Right ventricle myocardium inferior (tissue), 1 donor: ENCODE measurements at places on chromosomes 7 and 10. TPM values are rescaled to one million over a fixed set of nuclear protein-coding genes. Genes with fewer than 3 reads are reported as not detected.
A peak's percentile ranks its signal among the peaks of the same experiment; 100 is the strongest.

DNA sequence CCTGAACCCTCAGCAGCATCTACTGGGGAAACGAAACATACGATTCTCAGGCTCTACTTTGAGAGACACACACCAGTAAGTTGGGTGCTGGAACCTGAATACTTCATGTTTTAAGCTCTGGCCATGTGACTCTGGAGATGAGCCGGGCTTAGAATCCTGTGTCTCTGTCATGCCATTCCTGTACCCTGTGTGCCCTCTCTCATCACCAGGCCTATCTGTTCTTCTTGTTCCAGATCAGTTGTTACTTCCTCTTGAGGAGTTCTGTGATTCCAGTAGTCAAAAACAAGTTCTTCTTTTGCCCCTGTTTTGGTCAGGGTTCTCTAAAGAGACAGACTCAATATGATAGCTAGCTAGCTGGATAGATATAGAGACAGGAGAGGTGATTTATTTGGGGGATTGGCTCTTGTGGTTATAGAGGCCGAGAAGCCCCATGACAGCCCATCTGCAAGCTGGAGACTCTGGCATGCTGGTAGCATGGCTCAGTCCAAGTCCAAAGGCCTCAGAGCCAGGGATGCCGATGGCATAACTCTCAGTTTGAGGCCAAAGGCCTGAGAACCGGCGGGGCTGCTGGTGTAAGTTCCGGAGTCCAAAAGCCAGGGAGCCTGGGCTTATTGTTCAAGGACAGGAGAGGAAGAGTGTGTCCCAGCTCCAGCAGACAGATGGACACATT is 54.3 kb downstream of the CHN2 start:
- DNase-seq, result no peak

DNA sequence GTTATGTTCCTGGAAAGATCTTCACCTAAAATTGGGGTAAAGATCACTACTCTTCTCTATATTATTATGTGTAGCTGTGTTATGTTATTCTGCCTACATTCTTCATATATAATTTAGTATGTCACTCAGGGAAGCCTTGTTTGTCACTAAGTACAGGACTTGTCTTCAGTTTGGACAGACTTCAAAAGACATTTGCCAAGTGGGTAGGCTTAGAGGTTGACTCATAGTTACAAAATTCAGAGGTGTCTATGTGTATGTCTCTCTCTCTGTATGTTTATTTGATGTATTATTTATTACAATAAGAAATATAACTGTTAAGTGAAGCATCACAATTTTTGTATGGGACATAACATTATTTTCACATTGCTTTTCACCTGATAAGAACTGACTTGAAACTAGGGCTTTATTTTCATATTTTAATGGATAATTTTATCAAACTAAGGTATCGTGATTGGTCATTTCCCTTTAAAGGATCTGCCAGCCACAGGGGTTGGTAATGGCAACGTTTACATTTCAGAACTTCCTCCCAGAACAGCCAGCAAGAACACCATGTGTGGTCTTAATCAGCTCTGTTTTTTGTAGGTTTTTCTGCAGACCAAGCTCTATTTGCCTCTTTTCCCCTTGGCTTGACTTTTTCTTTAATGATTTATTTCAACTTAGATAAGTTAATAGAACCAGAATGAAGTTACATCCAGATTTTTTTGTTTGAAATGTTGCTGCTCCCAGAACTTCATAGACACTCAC is 262.1 kb upstream of the CACNA2D1 start:
- no peak for DNase-seq

- no peak for DNase-seq
Observed at GRCh38 chr10:29259498-29259897, 29.4 kb upstream of the LYZL1 start.

GRCh38 chr10:86646933-86647332 is 7.4 kb upstream of the OPN4 start:
- DNase-seq, result no peak

GRCh38 chr10:34637418-34637911 is 177.6 kb downstream of the PARD3 start:
- peak; percentile 71 for DNase-seq

- DNase-seq, result no peak
Observed at GRCh38 chr10:77482072-77482471, 155.5 kb downstream of the KCNMA1 start.

- DNase-seq, result no peak
Observed at GRCh38 chr10:91590904-91591796, 41.7 kb downstream of the PPP1R3C start.

Gene NANOS1
- total RNA-seq, result 16.0 TPM

- DNase-seq, result no peak
Observed at GRCh38 chr10:63666836-63667383, 145.7 kb downstream of the REEP3 start.

DNA sequence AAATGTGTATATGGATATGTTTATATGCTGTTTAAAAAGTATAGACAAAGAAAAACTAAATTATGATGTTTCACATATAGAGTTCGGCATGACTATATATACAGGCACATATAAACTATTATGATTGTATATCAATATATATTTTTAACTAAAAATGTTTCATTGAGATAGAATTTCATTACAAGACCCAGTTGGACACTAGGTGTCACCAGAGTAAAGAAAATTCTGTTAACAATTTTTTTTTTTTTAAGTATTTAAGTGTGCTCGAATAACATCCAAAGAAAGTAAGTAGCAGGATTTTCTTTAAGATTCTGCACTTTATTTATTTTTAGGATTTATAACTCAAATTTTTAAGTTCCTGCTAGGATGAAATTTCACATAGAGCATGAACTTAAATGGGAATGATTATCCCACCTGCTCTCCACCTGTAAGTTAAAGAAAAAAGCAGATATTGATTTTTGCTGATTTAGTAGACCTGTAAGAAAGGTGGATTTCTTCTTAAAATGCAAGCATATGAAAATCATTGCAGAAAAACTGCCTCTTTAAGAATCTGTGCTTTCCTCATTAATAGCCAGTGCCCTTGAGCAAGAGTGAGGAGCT is 961.5 kb downstream of the PCDH15 start:
- no peak for DNase-seq

DNA sequence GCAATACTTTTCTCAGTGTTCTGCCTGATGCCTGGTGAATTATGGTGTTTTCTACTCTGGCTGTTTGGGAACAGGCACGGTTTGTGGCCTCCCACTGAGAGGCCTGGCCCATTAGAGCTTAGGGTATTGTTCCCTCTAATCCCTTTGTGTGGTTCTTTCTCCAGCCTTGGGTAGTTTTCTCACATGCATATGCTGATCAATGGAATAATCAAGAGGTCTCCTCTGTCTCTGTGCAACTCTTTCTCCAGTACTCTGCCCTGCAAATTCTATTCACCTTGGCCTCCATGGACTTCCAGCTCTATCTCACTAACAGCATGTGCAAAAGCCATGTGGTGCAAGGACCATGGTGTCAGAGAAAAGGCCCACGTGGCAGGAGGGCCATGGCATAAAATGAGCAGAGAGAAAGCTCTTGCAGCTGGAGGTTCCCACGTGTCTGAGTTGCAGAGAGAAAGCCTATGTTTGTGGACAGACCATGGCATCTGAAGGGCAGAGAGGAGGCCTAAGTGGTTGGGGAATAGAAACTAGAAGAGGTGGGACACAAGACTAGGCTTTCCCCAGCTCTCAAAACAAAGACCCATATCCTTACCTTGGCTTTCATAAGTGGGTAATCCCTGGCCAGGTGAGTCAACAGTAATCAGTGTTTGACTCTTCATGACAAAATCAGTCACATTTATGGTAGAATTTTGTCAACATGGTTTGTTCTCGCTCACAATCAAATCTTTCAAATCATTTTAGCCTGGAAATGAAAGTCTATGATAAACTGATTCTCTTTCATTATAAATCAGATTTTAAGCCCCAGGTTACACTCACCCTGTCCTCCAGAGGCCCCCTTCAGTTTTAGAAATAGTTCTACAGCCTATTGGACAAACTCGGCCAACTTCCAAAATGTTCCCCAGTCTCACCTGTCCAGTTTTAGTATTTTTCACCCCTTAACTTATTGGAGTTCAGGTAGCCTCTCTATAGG is 17.3 kb downstream of the OPALIN start:
- DNase-seq, result no peak

Gene NOLC1
- total RNA-seq, result 25.8 TPM

Gene GPR26
- total RNA-seq, result not detected

DNA sequence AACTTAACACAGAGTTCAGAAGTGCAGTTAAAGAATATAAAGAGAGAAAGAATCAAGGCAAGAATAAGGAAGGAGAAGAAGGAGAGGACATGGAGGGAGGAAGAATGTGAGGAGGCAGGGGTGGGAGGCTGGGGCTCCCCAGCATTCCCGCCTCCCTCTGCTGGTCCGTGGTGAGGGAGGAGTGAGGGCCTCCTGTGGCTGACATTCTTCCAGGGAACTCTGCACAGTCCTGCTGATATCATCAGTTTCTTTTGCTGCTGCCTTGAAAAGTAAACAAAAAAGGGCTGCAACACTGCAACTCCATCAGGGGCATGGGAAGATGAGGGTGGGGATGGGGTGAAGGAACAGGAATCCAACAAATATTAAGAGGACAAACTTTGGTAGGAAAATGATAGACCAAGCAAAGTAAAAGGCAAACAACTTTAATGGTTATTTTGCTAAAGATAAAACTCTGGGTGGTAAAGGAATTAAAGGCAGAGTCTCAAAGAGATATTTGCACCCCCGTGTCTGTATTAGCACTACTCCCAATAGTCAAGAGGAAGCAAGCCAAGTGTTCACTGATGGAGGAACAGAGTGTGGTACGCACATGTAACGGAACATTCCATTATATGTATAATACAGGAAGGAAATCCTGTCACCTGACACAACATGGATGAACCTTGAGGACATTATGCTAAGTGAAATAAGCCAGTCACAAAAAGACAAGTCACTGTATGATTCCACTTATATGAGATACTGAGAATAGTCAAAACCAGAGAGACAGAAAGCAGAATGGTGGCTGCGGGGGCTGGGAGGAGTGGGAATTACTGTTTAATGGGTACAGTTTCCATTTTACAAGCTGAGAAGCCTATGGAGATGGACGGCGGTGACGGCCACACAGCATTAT is 8.0 kb upstream of the SPOCK2 start:
- DNase-seq, result no peak

DNA sequence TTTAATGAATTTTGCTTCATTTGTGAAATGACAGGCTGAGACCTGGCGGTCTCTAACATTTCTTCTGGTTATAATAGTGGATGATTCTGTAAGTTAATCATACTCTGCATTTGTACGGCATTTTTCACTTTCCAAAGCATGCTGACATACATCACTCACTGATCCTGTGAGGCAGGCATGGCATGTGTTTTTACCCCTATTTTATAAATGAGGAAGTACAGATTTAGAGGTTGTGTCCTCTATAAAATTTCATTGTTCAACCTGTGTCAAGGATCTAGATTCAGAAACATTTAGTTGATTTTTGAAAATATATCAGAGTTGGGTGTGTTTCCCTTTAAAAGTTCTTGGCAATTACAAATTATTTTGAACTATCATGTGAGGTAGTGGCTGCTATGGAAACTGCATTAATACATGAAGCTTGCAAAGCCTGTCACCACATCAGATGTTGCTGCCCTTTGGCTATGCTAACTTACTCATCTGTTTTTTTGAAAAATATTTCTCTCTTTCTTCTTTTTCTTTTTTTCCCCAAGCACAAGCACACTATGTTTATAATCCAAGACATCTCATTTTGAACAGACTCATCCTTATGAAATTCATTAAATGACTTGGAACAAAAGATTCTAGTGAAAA is 172.7 kb downstream of the GNAI1 start:
- no peak for DNase-seq

DNA sequence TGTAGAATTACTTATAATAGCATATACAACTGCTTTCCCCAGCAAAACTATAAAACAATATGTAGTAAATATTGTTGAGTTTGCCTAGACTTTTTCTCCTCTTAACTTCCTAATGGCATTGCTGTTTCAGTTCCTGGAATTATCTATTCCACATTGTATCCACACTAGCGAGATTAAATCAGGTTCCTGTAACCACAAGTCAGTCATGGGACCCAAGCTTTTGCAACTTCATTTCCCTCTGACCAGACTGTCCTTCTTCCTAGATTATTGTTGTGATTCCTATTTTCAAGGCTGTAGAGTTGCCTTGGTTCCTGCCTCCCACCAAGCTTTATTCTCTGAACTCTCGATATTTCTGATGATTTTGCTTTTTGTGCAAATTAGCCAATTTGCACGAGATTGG is 173.3 kb upstream of the ZNF804B start:
- DNase-seq, result no peak

GRCh38 chr10:1249142-1249920 is 193.1 kb downstream of the WDR37 start:
- DNase-seq, result no peak

- no peak for DNase-seq
Observed at GRCh38 chr10:24982319-24983112, 30.1 kb upstream of the PRTFDC1 start.

DNA sequence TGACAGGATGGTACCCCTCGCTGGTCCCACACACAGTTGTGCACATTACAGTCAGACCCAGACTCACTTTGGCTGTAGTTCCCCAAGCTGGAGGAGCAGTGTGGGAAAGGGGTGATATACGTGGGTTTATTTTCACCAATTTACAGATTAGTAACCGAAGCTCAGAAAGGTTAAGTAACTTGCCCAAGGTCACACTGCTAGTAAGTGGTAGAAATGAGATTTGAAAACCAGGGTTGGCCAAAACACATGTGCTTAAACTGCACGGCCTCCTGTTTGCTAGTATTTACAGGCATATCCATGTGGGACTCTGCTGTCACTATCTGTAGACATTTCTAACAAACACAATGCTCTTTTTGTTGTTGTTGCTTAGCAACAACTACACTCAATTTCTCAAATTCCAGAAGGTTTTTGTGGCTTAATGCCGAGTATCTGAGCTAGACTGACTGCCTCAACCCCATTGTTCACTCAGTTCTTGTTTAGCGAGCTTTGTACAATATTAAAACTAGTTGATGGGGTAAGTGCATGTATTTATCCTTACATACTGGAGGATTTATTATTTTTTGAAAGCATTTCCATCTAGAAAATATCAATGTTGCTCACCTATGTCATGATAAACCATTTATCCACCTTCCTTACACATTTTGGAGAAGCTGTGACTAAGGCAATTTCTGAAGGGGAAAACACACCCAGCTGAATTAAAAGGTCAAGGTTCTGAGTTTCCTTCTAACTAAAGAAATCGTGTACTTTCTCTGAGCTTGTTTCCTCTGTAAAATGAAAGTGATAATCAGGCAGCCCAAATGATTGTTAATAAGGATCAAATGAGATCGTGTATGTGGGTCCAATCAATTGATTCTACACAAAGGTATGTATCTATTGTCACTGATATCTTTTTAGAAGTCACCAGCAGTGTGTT is 5.3 kb upstream of the TMEM139 start:
- DNase-seq, result no peak

GRCh38 chr10:69890065-69890847 is 88.5 kb downstream of the COL13A1 start:
- DNase-seq, result no peak
